ENCODE measurements at places on chromosomes 4 and X. TPM values are rescaled to one million over a fixed set of nuclear protein-coding genes. Genes with fewer than 3 reads are reported as not detected.

Gene SYTL4
- total RNA-seq = 3.8 TPM

DNA sequence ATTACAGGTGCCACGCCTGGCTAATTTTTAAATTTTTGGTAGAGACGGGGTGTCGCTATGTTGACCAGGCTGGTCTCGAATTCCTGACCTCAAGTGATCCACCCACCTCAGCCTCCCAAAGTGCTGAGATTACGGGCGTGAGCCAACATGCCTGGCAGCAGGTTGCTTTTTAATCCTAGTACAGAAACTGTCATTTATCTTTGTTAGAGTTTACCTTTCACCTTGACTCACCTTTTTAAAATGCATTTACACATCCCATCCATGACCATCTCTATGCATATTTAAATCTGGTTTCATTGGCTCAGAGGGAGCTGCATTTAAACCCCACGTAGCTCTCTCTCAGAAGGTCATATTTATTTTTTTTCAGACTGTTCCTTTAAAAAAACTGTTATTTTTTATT, 31.9 kb downstream of the SLC16A2 start:
- DNase-seq = no peak

DNA sequence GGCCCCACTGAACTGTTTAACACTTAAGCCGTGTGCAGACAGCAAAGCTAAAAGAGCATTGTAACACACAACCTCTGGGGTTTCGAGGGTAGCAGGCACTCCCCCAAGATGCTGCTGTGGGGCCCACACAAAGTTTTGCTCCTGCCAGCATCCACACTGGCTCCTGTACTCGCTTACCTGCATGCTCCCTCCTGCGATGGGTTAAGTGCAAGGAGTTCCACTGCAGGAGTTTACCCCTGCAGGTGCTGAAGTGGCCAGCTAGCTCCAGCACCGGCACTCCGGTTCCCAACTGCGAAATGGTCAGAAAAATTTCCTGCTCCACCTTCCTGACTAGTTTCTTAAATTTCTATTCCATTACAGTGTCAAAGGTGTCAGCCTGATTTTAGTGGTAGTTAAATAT, 443.5 kb downstream of the PCDH10 start:
- no peak for DNase-seq

- DNase-seq = no peak
Observed at GRCh38 chr4:38805530-38806145, 1.0 kb upstream of the TLR1 start.
